ENCODE measurements at places on chromosomes 5 and 9.

GRCh38 chr5:137156180-137156579 lies 342.9 kb downstream of the SPOCK1 start:
- DNase-seq = no peak

GRCh38 chr5:172436078-172436878 lies 18.0 kb downstream of the SH3PXD2B start:
- no peak for DNase-seq

DNA sequence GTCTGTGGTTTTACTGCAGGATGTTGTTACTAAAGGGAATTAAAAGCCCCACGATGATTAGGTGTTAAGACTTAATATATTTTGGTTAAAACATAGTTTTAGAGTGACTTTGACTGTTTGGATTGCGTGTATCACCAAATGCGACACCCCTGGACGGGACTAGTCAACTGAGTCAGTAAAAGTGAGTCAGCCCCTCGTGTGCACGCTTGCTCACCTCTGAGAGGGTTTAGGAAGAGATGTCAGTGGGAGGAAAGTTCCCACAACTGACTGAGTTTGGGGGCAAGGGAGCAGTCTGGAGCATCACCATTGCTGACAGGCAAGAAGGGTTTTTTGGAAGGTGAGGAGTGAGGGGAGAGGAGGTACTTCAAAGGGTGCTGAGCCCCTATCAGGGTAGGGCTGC lies 14.4 kb upstream of the DMRT3 start:
- DNase-seq = no peak

DNA sequence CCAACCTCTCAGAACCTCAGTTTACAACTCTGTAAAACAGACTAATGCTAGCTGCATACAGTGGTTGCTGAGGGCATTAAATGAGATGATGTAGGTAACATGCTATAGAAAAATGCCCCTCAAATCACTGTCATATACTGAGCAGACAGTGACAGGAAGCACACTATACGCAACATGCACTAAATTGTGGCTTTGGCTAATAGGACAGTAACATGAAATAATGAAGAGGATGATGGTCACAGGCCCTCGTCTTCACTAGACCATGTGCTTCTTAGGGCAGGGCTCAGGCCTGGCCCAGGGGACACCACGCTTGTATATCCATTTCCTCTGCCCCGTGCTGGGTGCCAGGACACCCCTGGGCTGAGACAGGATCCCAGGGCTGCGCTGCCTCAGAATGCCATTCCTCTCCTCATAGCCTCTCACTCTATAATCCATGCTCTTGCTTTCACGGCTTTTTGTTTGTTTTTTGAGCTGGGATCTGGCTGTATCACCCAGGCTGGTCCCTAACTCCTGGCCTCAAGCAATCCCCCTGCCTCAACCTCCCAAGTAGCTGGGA lies 18.9 kb downstream of the CSF1R start:
- no peak for DNase-seq

DNA sequence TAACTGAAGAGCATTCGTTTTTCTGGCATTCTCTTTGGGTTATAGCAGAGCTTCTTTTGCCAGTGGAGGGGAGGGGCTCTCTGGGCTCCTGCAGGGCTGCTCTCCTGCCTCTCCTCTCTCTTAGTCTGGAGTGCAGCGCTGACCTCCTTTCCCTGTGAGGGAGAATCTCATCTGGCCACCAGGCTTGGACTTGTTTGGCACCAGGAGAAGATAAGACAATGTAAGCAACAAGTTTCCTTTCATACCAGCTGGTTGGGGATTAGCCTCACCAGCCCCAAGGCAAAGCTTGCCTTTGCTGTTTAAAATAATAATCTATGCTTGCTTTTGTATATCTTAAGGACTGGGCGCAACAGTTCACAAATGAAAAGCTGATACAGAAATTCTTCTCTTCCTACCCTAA lies 196.4 kb downstream of the TLE4 start:
- no peak for DNase-seq

GRCh38 chr5:27479859-27480258 lies 441.5 kb upstream of the CDH9 start:
- DNase-seq = no peak
